ENCODE measurements at places on chromosomes 3 and 15.
A peak's percentile ranks its signal among the peaks of the same experiment; 100 is the strongest.

DNA sequence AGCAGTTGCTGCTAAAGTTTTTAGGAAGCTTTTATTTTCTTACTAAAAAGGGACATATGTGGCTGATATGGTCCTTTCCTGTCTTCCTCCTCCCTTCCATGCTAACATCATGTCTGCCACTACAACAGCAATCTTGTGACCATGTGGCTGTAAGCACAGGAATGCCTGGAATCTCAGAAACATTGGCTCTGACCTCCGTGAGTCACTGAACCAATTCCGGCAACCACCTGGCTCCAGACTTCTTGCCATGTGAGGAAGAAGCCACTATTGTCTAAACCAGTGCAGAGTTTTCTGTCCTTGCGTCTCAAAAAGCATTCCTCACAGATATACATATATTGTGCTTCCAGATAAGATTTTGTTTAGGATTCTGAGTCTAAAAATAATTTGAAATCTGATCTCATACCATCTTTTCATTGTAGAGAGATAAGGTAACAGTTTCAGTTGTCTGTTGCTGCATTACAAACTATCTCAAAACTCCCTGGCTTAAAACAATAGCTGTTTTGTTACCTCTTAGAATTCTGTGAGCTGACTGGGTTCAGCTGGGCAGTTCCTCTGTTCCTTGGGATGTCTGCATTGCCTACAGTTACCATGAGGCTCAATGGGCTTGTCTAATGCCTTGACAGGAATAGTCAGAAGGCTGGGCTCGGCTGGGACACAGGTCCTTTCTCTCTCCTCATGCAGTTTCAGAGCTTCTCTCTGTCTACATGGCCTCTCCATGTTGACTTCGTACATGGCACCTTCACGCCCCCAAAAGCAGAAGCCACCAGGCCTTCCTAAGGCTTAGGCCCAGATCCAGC is 77.3 kb upstream of the MAGI1 start:
- DNase-seq: peak; percentile 96

DNA sequence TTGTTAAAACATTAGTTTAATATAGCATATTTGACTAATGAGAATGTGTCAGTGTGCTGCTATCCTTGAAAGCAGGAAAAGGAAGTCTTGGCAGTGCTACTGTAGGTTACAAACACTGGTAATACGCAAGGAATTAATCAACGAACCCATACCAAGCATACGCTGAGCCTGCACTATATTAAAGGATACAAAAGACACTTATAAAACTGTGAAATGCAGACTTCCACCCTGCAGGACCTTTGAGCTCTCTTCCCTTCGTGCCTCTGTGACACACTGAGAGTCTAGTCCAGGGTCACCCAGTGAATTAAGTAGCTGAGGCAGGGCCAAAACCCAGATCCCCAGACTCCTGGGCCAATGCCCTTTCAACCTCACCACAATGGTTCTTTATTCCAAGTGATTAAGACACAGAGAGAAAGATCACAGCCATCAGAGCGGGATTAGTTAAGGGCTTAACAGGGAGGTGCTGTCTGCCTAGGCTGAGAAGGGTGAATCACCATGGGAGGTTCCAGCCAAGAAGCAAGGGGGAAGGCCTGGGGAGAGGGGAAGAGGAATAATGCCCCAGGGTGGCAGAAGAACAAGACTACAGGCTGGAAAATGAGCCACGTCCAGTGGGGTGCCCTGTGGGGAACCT is 6.8 kb downstream of the ANXA2 start:
- no peak for DNase-seq

GRCh38 chr15:63112871-63113270 is 8.8 kb upstream of the LACTB start:
- DNase-seq: no peak

DNA sequence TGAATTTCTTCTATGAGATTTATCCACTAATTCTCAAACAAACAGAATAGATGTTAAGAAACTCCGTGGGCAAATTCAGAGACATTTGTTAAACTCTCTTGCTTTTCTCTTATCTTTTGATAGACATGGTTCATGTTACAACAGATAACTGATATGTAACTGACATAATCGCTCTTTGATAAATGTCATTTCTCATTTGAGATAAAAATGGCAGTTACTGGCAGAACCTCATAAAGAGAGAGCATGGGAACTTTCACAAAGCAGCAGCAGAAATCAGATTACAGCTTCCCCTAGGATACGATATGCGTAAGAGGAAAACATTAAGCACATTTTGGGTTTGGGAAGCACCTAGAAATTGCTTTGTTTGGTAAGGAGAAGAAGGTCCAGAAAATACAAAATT is 126.1 kb downstream of the CADPS start:
- no peak for DNase-seq

- no peak for DNase-seq
Observed at GRCh38 chr3:175041369-175041768, 182.2 kb downstream of the NAALADL2 start.

DNA sequence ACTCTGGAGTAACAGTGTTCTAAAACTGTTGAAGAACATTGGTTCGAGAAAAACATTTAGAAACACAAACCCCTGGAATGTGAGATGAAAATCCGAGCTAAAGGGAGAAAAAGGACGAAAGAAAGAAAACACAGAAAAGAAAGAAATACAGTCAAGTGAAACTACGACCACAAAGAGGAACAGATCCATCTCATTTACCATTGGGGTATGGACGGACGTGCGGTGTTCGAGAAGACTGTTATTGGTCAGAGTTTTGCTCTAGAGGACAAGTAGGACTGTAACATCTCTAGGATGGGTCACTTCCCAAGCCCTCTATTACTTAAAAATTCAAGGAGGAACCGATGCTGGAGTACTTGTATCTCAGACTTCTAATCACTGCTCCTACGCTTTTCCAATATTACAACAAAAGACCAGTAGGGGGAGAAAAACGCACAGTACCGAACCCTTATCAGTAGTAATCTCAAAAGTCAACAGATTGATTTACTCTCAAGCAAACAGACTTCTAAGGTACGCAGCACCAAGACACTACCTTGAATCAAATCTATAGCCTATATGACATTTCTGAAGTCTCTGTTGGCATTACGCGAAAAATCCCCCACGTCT is 1.1 kb upstream of the PIK3CA start:
- no peak for DNase-seq

- DNase-seq: no peak
Observed at GRCh38 chr3:189744235-189744634, 113.0 kb downstream of the TP63 start.

DNA sequence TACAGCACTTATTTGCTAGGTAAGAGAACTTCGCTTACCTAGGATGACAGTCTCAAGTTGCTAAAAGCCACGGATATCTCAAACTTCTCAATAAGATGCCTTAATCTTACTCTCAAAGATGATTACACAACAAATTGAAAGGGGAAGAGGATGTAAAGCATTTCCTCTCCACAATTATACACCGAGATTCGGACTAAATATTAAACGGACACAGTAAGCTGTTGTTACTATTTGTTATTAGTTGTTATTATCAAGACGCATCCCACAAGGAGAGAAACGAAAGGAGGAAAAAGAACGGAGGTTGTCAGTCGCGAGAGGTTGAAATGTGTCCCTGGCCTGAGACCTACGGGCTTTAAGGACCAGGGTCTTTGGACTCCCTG is 660 bp downstream of the ZNF106 start:
- DNase-seq: no peak

DNA sequence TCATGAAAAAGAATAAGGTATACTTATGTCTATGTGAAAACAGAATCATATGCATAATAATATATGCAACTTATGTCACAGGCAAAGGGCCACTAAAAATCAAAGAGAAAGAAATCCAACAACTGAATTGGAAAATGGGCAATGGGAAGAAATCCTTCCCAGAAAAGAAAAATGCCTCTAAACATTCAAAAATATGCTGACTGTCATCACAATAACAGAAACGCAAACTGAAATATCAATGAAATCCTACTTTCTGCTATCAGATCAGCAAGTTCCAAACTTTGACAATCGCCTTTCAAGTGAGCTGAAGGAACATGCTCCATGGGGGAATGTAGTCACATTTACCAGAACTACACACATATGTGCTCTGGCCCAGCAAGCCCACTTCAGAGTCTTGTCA is 99.4 kb upstream of the KLF13 start:
- DNase-seq: no peak

- peak; percentile 95 for DNase-seq
Observed at GRCh38 chr15:48802867-48803266, 8.0 kb downstream of the CEP152 start.

- DNase-seq: no peak
Observed at GRCh38 chr15:91844928-91845327, 8.6 kb upstream of the SLCO3A1 start.

GRCh38 chr3:134352031-134352671 is 22.1 kb downstream of the AMOTL2 start:
- DNase-seq: no peak

- no peak for DNase-seq
Observed at GRCh38 chr3:3258281-3258680, 78.8 kb upstream of the CRBN start.

DNA sequence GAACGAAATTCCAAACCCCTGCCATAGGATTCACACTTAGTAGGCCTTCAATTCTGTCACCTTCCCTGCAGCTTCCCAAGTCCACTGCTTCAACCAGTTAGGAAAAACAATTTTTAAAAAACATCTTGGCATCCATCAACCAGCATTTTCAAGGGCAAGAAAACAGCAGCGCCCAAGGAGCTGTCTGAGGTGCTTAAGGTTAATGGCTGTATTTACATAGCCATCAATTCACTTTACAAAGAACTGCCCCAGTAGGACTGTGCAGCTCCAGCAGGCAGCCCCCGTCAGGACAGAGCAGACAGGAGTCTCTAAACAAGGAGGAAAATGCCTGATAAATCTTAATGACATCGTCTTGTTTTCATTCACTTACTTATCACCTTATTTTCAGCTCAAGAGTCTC is 13.3 kb downstream of the TAFA4 start:
- DNase-seq: no peak

GRCh38 chr15:34364041-34364440 is 3.0 kb downstream of the LPCAT4 start:
- no peak for DNase-seq

DNA sequence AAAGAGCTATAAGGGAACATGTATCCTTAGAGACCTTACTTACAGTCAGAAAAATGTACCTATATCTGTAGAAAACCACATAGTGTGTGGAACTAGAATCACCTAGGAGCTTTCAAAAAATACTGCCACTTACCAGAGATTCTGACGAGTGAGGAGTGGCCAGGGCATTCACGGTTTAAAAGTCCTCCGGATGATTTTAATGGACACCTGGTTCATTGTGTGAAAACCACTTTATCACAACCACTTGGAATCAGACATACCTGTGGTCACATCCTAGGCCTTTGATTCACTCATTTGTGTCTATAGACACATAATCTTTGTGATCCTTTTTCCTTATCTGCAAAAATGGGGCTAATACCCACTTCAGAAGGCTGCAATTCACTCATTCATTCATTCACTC is 159.8 kb downstream of the MBNL1 start:
- no peak for DNase-seq

DNA sequence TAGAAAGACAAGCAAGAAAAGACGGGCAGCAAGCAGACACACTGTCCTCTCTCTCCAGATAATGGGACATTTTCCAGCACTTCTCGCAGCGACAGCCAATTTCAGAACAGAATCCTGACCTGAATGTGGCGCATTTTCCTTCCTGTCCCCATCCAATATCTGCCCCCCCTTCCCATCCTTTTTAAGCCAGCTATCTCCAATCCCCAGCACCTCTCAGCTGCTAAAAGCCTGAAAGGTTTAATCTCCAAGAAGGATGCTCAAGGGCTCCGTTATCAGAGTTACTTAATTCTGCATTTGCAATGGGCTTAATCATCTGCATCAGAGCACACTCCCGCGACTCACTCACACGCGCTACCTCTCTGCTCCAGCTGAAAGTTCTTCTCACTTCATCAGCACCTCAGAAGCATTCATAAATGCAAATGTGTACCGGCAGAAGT is 50.5 kb downstream of the SRGAP3 start:
- DNase-seq: no peak

DNA sequence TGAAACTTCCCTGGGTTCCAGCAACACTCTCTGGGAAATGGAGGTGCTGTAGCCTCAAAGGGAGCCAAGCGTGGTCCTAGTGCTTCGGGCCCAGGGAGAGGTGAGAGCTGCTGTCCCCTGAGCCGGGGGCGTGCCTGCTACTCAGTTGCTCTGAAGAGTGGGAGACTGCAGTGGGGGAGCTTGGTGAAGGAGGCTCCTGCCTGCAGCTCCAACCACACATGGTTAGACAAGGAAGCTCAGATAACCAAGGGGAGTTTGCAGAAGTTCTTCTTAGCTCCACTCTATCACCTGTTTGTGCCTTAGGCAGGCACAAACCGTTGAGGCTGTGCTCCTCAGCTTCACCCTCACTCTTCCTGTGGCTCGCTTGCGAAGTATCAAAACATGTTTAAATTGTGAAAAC is 53.6 kb upstream of the TRPM1 start:
- no peak for DNase-seq

DNA sequence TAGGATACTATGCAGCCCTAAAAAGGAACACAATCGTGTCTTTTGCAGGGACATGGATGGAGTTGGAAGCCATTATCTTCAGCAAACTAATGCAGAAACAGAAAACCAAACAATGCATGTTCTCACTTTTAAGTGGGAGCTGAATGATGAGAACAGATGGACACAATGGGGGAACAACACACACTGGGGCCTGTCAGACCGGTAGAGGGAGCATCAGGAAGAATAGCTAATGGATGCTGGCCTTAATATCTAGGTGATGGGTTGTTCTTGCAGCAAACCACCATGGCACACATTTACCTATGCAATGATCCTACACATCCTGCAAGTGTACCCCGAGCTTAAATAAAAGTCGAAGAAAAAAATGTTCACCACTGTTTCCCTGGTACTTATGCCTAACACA is 17.5 kb downstream of the SENP7 start:
- DNase-seq: no peak

DNA sequence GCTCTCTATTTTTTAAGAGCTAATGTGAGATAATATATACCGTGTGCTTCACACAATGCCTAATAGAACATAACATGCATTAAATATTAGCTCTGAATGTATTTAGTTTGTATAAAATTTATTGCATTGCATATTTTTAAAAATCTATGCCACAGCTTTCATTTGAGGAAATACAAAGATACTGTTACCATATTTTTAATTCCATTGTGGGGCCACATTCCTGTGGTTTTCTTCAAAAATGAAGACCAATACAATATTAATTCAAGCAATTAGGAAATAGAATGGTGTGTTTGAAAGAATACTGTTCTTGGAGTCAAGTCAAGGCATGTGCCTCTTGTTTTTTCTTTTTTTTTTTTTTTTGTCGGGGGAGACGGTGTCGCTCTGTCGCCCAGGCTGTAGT is 95.4 kb upstream of the CADPS start:
- DNase-seq: no peak

DNA sequence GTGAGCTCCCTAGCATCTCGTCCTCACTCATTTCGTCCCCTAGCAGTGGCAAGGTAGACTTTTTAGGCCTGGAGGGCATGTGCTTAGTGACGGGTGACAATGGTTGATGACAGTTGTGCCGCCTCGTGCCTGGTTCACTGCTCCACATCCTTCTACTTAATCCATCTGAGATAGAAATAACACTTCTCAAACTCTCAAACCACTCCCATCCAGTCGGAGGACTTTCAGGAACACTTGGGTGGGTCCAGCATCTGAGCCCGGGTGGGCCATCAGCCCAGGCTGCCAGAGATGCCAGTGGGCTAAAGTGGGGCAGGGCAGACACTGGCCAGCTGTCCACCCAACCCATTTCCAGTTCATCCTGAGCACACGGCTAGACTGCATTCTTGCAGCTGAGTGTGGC is 79.7 kb upstream of the SMAD3 start:
- DNase-seq: no peak

Data from non-pigmented ciliary epithelial cell (primary cell).